ENCODE measurements at places on chromosomes 2 and 18.

DNA sequence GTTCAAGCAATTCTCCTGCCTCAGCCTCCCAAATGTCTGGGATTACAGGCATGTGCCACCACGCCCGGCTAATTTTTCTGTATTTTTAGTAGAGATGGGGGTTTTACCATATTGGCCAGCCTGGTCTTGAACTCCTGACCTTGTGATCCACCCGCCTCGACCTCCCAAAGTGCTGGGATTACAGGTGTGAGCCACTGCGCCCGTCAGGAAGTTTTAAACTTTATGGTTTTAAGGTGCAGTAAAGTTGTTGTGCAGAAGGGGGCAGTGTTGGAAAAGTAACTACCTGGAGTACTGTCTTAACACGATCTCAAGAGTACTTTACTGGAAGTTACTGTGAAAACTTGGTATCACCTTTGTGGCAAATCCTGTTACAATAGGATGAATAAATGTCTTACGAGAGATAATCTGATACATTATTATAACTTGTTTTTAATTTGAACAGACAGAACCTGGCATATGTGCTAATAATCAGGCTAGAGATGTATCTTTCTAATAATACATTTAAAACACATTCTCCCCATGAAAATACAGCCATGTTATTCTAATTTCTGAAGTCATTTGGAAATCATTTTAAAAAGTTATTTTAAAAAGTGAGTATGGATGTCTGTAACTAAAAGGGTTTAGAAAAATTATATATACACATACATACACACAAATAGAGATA lies 10.8 kb downstream of the SPDYA start:
- DNase-seq: peak; percentile 36

DNA sequence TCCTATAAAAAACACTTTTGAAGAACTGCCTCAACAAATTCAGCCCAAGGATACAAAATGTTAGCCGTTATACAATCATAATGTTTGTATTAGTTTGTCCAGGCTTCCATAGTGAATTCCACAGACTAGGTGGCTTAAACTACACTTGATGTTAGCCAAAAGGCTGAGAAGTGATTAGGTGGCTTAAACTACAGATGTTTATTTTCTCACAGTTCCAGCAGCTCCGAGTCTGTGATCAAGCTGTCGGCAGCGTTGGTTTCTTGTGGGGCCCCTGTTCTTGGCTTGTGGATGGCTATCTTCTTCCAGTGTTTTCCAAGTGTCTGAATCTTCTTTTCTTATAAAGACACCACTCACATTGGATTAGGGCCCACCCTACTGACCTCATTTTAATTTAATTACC lies 31.5 kb upstream of the MFF start:
- DNase-seq: no peak

- DNase-seq: no peak
Observed at GRCh38 chr2:212683346-212684097, 144.9 kb upstream of the ERBB4 start.

DNA sequence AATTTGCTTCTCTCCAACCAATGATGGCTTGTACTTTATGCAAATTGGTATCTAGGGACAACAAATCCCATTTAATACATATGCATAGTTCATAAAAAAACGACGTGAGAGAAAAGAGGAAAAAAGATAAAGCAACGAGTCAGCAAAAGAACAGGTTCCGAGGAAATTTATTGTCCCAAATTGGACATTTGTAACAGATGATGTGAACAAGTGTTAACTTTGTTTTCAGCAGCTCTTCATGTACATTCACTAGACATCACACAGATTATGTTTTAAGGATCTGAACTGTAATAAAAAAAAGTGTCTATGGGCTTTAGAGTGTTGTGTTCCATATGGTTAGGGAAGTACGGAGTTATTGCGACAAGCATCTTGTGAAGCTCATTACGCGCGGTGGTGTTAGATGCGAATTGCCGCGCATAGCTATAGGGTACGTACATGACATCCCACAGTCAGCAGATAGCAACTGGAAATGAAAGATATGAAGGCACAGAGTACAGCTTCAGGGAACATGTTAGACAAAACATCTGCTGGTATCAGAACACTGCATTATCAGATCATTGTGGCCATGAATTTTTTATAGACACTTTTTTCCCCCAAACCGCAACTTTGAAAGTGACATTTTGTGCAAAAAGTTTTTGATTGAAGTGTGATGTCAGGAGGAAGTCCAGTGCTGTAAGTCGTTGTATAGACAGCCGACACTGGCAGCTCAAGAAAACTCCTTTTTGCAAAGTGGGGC lies 1073.1 kb upstream of the FANCL start:
- no peak for DNase-seq

DNA sequence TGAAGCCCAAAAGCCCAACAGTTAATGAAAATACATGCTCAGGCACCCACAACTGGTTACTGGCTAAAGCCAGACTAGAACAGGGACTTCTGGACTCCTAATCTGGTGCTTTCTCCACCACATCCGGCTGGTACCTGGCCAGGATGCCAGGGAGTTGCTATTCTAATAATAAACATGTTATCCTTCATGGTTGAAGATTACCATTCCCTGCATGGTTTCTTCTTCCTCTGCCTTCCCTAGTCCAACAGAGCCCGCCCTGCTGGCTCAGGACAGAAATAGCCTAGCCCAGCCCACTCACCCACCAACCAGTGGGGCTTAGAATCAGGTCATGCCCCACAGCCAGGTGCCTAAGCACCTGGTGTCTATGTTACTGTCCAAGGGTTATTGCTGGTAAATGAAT lies 184.2 kb downstream of the TMEM247 start:
- DNase-seq: no peak

DNA sequence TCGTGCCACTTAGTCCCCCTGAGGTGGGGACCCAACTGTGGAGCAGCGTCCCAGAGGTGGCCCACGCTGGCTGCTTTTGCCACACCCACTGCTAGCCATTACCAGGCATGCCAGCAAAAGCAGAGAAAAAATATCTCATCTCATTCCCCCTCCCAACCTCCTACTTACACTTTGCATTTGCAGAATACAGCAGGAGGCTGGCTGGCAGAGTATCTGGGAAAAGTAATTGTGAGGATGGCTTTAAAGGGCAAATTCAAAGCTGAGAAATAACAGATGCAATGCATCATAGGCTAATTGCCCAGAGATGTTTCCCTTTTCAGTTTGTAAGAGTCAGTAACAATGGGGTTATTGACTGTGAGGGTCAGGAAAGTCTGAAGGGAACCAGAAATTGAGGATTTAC lies 438.1 kb upstream of the DSEL start:
- DNase-seq: no peak

- DNase-seq: peak; percentile 70
Observed at GRCh38 chr18:79522451-79523205, 126.9 kb downstream of the NFATC1 start.

DNA sequence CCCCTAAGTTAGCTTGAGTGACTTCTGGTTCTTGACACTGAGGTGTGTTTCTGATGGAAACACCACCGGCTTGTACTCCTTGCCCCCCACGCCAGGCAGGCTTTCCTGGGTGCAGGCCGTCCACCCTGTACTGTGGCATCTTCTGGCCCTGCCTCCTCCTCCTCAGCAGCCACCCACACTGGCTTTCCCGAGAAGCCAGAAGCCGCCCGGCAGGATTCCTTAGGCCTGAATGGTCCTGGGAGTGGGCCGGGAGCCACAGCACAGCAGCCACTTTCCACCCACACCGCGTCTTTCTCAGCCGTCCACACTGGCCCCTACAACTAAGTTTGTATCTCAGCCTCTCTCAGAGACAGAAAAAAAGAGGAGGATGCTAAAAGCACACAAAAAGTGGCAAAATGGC lies 2.1 kb upstream of the HSBP1L1 start:
- DNase-seq: no peak

- no peak for DNase-seq
Observed at GRCh38 chr18:58657081-58657480, 14.2 kb upstream of the MALT1 start.

DNA sequence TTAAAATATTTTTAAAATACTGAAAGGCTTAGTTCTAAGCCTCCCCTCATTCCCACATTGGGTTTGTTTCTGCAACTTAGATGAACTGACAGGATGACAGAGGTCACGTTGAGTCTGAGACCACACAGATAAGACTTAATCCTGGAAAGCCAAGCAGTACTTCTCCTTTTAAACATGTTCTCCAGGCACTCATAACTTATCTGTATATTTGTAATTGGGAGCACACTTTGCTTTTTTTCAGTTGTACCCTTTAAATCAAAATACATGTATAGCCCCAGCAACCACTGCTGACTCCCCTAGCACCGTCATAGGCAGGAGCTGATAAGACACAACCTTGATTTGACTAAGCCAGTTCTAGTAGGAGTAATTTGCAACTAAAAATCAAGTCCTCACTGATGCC lies 394.8 kb downstream of the PID1 start:
- no peak for DNase-seq

GRCh38 chr2:3595404-3595803 lies 492 bp downstream of the COLEC11 start:
- DNase-seq: no peak

GRCh38 chr18:36241831-36242230 lies 54.5 kb downstream of the MOCOS start:
- no peak for DNase-seq

DNA sequence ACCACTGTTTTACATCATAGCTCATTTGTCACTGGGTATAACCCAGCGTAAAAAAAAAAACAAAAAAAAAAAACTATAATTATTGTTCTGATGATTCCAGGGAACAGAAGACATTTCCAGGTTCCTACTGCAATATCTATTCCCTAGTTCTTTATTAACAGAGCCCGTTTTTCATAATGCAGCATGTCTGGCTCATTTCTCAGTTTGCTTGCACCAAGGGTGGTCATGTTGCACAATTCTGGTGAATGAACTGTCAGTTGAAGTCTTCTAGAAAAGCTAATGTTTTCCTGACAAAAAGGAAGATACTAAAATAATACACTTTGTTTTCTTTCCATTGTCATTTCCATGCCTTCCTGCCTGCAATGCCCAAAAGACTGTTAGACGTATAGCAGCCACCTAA lies 180.1 kb downstream of the RDH14 start:
- no peak for DNase-seq

DNA sequence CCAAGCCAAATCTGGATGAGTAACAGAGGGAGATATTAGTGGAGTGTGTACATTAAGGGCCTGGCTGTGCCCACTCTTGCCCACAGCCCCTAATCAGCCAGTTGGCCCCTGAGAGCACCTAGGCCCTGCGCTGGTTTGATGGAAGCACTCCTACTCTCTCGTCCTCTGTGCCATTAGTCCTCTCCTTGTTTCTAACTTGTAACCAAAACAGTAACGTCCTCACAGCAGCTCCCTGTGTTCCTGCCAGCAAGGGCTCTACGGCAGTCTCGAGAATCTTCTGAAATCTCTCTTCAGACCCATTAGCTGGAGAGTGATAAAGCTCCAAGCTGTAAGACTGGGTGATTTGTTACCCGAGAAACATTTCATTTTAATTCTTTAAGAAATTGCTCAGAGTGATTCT lies 76.1 kb downstream of the LRRC30 start:
- DNase-seq: no peak
